Muscle of back (tissue), 13 donors: ENCODE measurements at places on chromosomes 2 and 18. TPM values are rescaled to one million over a fixed set of nuclear protein-coding genes. Genes with fewer than 3 reads are reported as not detected.
A peak's percentile ranks its signal among the peaks of the same experiment; 100 is the strongest.

DNA sequence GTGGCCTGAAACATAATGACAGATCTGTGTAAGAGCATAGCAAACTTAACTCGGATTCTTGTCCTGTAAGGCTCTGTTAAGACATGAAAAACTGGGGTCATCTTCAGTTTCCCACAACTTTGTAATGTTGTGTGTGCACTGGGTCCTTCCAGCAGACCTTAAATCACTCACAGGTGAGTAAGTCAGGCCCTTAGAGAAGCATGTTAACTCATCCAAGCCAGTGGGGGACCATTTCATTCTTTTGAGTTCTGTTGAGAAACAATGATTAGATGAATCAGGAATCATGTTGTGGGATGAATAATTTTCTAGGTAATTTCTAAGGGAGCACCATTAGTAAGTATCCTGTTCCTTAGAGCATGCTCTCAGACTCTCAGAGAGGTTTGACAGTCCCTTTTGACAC lies 167.1 kb downstream of the ESCO1 start:
- DNase-seq = no peak

DNA sequence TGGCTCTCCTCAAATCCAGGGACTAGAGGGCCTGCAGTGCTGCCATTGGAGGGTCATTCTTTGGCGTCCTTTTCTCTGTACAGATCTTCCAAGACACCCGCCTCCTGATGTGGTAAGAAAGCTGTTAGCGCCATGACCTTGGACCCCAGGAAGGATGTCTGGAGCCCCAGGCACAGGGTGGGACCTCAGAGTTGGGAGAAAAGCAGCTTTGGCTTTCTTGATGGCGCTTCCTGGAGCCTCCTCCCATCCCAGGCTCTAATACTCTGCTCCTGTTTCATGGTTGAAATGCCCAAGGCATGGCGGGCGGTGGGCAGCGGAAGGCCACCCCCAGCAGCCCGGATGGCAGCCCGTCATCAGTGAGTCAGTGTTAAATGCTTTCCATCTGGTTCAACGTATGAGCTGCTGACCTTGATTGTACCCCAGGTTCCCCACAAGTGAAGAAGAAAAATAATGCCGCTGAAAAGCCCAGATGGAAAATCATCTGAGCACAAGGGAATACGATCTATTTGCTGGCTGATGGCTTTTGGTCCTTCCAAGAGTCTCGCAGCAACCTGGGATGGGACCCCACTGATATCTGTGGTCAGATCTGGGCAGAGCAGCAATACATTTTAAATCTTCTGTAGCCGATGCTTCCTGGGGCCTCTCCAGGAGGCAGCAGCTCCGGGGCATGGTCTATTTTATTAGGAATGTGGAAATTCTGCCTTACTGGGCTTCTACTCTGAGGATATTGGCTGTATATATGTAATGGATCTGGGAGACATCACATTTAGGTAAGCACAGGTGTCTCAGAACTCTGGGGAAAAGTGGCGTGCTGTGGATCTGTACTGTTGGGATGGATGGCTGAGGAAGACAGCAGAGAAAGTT lies 15.1 kb downstream of the ACKR3 start:
- DNase-seq = no peak

DNA sequence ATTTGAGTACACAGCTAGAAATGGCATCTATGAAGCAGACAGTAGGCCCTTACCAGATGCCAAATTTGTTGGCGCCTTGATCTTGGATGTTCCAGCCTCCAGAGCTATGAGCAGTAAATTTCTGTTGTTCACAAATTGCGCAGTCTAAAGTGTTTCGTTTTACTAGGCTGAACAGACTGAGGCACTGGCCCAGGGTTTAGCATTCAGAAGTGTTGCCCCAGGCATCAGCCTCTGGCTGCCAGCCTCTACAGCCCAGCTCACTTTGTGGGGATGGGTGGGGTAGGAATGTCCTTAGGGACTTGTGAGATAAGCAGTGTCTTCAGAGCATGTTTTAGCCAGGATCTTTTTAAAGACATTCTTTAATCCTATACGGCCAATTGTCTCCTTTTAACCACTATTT lies 51.5 kb upstream of the MGAT5 start:
- DNase-seq = no peak

DNA sequence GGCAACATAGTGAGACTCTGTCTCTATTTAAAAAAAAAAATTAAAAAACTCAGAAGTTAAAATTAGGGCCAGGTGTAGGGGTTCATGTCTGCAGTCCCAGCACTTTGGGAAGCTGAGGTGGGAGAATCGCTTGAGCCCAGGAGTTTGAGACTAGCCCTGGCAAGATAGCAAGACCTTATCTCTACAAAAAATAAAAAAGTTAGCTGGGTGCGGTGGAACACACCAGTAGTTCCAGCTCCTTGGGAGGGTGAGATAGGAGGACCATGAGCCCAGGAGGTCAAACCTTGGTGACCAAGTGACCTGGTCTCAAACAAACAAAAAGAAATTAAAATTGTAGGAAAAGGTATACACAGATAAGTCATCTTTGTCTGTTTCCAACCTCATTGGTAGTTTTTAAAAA lies 11.3 kb downstream of the TTLL4 start:
- DNase-seq = no peak

DNA sequence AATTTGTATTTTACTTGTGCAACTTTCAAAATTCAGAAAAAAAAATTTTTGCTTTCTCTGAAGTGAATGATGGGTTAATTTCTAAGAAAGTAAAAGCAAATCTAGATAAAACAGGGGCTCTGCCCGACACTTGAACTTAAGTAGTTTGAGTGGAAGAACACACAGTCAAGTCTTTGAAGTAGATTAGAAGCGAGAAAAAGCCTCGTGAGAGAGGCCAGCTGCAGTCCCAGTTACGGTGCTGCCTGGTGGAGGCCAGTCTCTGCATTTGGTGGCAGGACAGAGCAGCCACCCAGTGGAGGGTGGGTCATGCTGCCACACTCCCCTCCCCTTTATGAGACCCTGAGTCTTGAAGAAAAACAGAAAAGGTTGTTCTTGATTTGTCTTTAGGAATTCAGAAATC lies 81.8 kb downstream of the INPP5D start:
- no peak for DNase-seq

DNA sequence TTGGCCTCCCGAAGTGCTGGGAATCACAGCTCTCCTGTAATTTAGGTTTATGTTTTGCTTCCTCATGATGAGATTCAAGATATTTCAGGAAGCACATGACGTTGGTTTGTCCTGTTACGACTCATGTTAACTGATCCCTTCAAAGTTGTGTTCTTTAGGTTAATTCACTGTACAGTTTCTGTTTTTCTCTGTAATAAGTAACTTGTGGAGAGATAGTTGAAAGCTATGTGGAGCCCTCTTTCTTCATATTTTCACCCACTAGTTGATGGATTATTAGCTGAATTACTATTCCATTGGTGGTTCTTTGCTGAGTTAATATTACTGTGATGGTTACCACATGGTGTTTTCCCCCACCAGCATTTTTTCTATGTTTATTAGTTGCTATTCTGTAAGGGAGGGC lies 18.3 kb upstream of the CHCHD5 start:
- no peak for DNase-seq

DNA sequence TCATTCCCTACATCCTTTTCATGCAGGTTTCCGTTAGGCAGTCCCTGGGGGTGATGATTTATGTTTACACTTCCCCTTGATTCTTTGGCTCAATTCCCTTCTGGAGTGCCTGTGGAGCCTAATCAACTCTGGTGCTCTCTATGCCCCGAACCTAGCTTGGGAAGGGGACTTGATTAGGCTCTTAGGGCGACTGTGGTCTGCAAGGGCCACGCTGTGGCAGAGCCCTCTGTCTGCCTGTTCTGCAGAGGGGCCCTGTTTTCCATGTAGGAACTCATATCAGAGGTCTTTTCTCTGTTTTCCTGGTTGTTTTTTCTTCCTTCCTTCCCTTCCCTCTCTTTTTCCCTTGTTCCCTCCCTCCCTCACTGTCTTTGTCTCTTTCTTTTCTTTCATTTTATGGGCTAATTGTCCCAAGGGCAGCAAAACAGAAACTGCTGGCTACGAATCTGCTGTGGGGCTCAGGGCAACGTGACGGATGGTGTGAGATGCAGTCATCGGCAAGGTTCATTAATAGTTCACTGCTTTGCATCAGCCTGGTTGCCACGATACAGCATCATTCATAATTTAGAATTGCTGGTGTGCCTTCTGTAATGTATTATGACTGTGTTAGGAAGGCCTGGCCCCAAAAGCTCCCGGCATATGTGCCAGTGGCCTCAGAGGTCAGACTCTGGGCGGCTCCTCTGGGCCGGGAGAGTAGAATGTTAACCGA lies 134.5 kb downstream of the NAPG start:
- DNase-seq = peak; percentile 71

DNA sequence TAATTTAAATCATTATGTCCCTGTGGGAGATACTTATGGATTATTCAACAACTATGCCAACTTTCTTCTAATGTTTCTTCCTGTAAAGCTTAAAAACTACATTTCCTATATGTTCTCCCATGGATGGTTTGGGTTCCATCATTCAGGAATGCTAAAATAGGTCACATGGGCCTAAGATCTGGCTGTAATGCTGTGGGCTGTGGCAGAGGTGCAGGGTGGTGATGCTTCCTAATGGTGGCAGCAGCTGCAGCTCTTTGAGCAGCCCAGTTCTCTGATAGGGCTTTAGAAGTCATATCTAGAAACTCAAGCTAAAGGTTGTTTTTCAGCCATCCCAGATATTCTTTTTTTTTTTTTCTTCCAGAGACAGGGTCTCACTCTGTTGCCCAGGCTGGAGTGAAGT lies 266.1 kb downstream of the ZNF385B start:
- no peak for DNase-seq

The SIX3 gene
- polyA plus RNA-seq = not detected
